GM20000 (cell line): ENCODE measurements at places on chromosomes 11 and 22.

GRCh38 chr22:42793848-42794405 is 63.1 kb downstream of the ARFGAP3 start:
- no peak for DNase-seq

DNA sequence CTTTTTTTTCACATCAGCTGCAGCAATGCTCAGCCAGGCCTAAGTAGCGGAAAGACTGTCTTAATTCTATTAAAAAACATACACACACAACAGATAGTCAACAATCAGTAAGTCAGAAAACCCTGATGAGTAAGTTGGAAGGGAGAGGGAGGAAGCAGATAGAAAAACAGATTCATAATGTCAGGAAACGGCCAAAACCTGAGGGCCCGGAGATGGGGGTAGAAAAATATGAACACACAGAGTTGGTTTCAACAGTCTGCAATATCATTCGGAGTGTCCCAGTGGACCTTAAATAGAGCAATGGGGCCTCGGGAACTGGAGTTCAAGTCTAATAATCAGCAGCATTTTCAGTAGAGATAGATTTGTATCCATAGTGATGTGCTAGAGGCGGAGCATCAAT is 14.8 kb downstream of the LRRC55 start:
- no peak for DNase-seq

- no peak for DNase-seq
Measured at GRCh38 chr11:118406599-118407166, 5.3 kb downstream of the ATP5MG start.

- peak; percentile 69 for DNase-seq
Measured at GRCh38 chr11:78646564-78647185, 72.0 kb upstream of the NARS2 start.

DNA sequence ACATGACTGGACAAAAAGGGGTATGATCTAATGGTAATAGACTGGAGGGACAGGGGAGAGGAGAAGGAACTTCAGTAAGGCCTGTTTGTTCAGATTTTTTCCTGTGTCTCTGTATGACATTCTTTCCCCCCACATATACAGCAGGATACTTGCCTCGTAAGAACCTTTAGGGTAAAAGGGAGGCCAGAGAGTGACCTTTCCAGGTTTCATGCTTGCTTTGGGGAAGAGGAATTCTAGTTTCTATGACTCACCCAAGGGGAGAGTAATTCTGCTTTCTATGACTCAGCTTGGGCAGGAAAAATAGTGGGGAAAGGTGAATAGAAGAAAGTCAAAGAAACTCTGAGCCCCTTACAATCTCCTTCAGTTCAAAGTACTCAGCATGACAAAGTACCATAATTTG is 457.0 kb downstream of the DLG2 start:
- no peak for DNase-seq

GRCh38 chr22:31360029-31360428 is 13.9 kb upstream of the PATZ1 start:
- no peak for DNase-seq

GRCh38 chr11:15884141-15884540 is 472.2 kb downstream of the SOX6 start:
- no peak for DNase-seq

GRCh38 chr11:121560236-121560635 is 107.5 kb upstream of the SORL1-AS1 start:
- DNase-seq: no peak

DNA sequence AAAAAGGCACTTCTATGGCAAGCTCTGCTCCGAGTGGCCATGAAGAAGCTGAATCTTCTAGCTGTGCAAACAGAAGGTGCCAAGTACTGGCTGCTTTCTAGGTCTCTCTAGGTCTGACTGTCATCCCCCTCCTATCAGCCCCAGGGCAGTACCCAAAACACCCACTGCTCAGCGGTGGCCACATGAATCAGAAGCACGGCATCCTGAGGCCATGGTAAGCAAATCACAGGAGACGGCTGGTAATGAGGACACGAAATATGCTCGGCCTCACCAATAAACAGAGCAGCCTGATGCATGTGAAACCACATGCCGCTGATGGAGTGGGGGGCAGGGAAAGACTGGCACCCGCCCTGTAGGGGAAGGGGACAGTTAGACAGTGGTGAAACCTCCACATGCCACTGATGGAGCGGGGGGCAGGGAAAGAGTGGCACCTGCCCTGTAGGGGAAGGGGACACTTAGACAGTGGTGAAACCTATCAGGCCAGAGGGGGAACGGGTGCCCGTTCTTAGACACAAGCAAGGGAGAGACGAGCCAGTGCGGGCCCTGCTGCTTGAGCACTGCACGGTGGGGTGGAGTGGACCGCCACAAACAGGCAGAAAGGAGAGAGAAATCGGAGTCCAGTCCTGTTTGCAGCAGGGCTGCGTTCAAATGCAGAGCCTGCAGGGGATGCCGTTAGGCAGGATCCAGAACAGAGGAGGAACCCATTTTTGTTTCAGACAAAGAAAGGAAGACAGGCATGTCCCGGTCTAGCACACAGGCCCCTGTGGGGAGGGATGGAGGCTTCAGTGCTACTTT is 29.9 kb upstream of the MOB2 start:
- no peak for DNase-seq

DNA sequence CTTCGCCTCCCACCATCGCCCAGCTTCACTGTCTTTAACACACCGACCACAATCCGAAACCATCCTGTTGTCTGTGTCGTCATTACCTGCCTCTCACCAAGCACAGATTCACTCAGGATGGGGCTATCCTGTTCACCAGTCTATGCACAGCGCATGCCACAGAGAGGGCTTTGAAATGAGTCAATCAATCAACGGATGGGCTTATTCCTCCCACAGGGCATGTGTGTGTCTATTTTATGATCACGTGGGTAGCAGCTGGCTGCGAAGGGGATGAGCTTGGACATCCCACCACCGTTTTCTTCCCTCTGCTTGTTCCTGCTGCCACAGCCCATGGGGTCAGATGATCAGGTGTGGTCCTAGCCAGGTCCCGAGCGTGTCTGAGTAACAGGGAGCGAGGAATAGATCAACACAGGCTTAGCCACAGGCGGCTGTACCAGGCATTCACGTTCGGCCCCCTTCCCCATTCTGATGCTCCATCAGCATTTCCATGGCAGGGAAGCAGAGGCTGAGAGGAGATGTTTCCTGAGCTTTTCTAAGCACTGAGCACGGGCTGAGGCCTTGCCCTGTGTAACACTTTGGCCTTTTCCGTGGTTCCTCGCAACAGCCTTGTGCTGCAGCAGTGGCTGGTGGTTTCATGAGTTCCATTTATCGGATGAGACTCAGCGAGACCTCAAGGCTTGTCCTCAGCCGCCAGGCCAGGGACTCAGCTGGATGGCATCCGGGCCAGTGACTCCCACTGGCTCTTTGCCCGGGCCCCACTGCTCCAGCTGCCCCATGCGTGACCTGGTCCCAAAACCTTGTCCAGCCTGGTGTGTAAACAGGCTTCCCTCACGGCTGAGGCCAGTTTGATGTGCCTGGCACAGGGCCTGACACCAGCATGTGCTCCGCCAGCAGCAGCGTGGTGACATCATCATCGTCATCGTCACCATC is 48.1 kb upstream of the FGF3 start:
- no peak for DNase-seq

GRCh38 chr11:5846701-5847100 is 5.0 kb upstream of the OR52E6 start:
- no peak for DNase-seq

- no peak for DNase-seq
Measured at GRCh38 chr11:128392259-128392658, 195.1 kb downstream of the ETS1 start.

DNA sequence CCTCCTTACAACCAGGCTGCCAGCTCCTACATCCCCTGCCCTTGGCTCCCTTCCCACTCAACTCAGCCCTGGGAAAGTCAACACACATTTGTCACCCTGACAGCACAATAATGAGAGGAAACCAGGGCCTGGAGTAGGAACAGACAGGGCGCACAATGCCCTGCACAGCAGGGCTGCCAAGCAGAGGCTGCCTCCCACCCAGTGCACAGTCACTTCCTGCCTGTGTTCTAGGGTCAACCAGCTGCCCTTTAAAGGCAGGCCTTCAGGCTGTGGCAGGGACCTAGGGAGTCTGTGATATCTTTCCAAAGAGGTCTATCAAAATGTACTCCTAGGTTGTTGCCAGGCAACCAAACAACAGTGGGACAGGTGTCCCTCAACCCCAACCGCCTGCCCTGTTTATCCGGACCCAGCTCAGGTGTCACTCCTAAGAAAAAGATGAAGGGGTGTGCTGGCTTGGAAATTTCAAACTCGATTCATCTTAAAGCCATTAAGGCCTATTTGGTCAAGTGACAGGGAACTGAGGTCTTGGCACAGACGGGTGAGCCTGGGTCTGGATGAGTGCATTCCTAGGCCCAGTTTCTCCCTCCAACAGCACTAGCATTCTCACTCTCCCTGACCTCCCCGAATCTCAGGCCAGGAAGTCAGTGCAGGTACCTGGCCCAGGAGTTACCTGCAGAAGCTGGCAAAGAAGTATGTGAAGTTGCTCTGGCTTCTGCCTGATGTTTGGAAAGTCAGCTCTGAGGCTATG is 110.3 kb upstream of the PITPNB start:
- no peak for DNase-seq

DNA sequence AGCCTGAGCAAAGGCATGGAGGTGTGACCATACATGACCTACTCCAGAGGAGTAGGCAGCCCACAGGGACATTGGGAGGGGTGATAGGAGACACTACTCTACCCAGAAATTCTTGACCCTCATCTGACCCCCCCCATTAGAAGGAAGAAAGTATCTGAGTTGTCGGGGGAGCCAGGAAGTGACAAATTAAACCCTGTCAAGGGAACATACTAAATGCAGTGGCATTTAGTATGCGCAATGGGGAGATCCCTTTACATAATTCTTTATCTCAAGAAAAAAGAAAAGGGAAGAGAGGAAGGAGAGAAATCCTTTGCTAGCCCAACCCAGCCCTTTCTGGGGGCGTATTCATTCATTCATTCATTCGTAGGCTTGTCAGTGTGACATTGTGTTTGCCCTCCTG is 58.8 kb downstream of the NAV2 start:
- no peak for DNase-seq

GRCh38 chr11:409008-409599 is 5.7 kb downstream of the SIGIRR start:
- no peak for DNase-seq

DNA sequence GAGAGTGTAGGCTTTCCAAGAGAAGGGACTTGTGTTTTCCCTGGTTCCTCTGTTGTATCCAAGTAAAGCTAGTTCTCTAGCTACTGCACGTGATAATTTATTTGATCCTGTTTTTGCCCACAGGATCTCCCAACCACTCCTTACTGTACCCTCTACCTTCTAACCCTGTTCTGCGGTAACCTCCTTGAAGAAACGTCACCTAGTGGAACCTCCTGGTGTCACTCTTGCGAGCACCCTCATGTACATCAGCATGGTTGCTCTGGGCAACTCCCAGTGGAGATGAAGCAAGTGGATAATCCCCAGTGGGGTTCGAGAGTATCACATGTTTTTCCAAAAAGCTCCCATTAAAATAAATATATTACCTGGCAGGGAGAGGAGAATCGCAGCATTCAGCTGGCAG is 108.9 kb upstream of the CLMP start:
- no peak for DNase-seq

- DNase-seq: no peak
Measured at GRCh38 chr11:34300026-34300925, 57.5 kb downstream of the ABTB2 start.

DNA sequence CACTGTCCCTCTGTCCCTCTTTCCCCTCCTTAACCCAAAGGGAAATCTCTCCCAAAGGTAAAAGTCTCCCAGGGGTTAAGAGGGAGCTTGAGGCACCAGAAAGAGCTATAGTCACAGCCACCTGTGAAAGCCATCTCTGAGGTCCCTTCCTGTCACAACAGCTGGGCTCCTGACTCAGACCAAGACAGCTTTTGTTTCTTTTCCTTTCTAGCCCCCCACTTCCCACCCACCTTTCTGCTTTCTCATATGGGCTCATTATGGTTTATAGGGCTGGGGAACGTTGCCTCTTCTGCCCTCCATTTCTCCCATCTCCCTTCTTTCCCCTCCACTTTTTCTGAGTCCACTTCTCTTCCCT is 19.1 kb downstream of the MIF start:
- peak; percentile 45 for DNase-seq

DNA sequence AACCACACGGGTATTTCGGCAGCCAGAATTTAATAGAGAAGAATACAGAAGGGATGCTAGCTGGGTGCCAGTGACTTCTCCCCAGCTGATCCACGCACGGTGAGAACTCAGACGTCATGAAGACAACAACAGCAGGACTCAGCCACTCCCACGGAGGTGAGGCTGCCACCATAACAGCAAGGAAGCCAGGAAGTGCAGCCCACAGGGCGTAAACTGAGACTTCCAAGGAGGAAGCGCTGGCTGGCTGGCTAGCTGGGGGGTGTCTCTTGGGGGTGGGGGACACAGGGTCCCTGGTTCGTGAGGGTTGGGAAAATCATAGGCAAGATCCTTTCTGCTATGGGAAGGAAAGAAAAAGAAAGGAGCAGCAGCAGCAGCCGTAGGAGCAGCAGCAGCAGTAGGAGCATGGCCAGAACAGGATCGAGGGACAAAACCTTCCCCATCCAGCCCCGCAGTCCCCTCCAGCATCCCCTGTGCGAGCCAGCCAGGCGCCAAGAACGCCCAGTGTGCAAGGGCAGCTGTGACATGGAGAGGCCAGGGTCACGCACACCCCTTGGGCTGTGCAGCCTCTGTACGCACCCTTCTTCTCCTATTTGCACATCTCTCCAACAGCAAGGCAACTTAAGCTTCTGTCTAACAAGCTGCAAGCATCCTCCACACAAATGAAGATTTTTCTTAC is 49.6 kb upstream of the SHANK2 start:
- no peak for DNase-seq

- DNase-seq: no peak
Measured at GRCh38 chr11:45739866-45740265, 65.1 kb upstream of the SLC35C1 start.

DNA sequence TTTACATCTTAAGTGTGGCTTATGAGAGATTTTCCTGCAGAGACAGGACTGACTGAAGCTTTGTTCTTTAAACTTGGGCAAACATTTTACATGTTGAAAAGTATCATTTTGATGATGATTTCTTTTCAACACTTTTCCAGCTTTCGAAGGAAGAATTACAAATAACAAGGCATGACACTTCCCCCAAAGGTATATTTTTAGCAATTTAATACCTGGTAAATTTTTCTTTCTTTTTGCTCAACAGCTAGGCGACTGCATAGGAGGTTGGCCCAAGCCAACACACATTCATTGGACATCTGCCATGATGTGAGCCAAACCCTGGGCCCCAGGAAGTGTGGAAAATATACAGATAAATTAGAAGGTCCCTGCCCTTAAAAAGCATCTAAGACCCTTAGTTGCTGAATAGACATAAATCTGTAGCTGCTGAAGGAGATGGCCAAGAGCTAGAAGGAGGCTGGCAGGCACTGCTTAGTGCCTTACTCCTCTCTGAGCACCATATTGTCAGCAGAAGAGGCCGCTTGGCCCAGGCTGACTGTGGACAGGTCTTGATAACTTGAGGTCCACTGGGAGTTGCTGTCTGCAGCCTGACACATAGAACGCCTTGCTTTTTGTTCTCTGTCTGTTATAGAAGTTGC is 53.3 kb upstream of the CD44 start:
- no peak for DNase-seq

GRCh38 chr22:46865052-46865434 is 102.6 kb downstream of the TBC1D22A start:
- DNase-seq: no peak
